ENCODE measurements at places on chromosomes 1 and 21. TPM values are rescaled to one million over a fixed set of nuclear protein-coding genes. Genes with fewer than 3 reads are reported as not detected.

GRCh38 chr1:183804387-183804786, 533 bp upstream of the RGL1 start:
- no peak overlapping the region for H3K4me3 ChIP-seq
- no peak overlapping the region for H3K27ac ChIP-seq
- peaks cover 5% of the 10 kb centered on the region for H3K27me3 ChIP-seq
- H3K36me3 ChIP-seq = no peaks in the 10 kb centered on the region

Gene ITGB2
- total RNA-seq = 159 TPM

Gene GABPA
- 25.0 TPM for total RNA-seq

DNA sequence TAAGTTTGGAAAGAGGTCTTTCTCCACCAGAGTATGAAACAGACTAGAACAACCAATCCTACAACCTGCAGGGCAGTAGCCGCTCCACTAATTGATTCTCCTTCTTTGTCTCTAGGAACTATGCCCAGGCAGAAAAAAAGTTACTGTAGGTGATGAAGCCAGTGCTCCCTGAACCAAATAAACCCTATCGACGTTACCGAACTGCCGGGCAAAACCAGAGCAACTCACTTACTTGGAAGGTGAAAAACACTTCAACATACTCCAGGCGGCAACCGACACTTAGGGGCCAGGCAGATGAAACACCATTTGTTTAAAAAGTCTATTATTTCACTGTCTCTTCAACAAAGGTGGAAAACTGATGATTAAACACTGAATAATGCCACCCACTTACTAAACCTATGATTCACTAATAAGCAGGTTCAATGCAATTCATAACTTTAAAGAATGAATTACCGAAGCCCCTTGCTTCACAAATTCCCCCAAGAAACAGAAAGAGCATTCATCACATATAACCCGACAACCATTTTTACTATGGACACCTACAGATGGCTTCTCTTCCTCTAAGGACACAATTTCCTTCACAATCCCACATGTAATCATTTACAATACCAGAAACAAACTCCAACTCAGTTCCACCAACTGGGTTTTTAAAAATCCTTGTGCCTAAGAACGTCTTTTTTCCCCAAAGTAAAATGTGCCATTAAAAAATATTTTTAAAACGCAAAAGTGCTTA, 1.6 kb downstream of the NRIP1 start:
- H3K4me1 ChIP-seq = peaks cover 34% of the 10 kb centered on the region
- no peaks in the 10 kb centered on the region for H3K36me3 ChIP-seq
- H3K27ac ChIP-seq = peak overlapping the region; percentile 62
- H3K4me3 ChIP-seq = peak overlapping the region; percentile 57
- peak; percentile 35 for DNase-seq

- no peaks in the 10 kb centered on the region for H3K36me3 ChIP-seq
- no peaks in the 10 kb centered on the region for H3K4me1 ChIP-seq
- no peaks in the 10 kb centered on the region for H3K27me3 ChIP-seq
- H3K4me3 ChIP-seq = no peak overlapping the region
Measured at GRCh38 chr1:57898531-57898930, 474.7 kb upstream of the DAB1 start.

GRCh38 chr1:204074274-204075138, 1.6 kb downstream of the SOX13 start:
- H3K27me3 ChIP-seq = peaks cover 14% of the 10 kb centered on the region
- peaks cover 12% of the 10 kb centered on the region for H3K4me1 ChIP-seq
- no peaks in the 10 kb centered on the region for H3K36me3 ChIP-seq

Gene PLA2G2E
- not detected for total RNA-seq

- no peaks in the 10 kb centered on the region for H3K4me1 ChIP-seq
- peak overlapping the region; percentile 57 for H3K4me3 ChIP-seq
- H3K27me3 ChIP-seq = no peaks in the 10 kb centered on the region
- DNase-seq = peak; percentile 40
- H3K27ac ChIP-seq = no peak overlapping the region
Measured at GRCh38 chr1:32612189-32612881, 38.0 kb downstream of the ZBTB8OS start.

Gene OR10Z1
- not detected for total RNA-seq

Gene OR2AK2
- not detected for total RNA-seq

GRCh38 chr21:38491536-38491935, 6.7 kb downstream of the ERG start:
- no peaks in the 10 kb centered on the region for H3K36me3 ChIP-seq
- no peak for DNase-seq
- H3K27ac ChIP-seq = no peak overlapping the region
- no peaks in the 10 kb centered on the region for H3K27me3 ChIP-seq

GRCh38 chr1:155044812-155045657, 6.1 kb upstream of the ADAM15 start:
- no peak overlapping the region for H3K27ac ChIP-seq
- no peak overlapping the region for H3K4me3 ChIP-seq
- no peaks in the 10 kb centered on the region for H3K36me3 ChIP-seq
- DNase-seq = peak; percentile 34
- H3K27me3 ChIP-seq = no peaks in the 10 kb centered on the region

Gene CHIA
- total RNA-seq = not detected

Gene HNRNPCL1
- not detected for total RNA-seq

GRCh38 chr1:224626042-224626441, 9.9 kb downstream of the CNIH3 start:
- peaks cover 27% of the 10 kb centered on the region for H3K4me1 ChIP-seq
- no peak overlapping the region for H3K27ac ChIP-seq
- no peaks in the 10 kb centered on the region for H3K27me3 ChIP-seq
- DNase-seq = no peak
- no peak overlapping the region for H3K4me3 ChIP-seq

DNA sequence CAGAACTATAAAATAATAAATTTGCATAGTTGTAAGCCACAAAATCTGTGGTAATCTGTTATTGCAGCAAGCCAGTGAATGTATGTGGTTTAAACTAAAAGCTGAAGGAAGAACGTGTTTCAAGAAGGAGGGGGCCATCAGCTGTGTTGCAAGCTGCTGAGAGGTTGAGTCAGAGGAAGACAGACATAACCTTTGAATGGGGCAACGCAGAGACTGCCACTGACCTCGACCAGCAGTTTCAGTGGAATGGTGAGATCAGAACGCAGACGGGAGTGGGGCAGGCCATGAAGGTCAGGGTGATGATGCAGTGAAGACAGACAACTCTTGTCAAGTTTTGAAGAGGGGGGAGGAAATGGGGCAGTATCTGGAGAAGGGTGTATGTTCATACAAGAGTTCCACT, 23.2 kb upstream of the QSOX1 start:
- no peak overlapping the region for H3K4me3 ChIP-seq
- no peak overlapping the region for H3K27ac ChIP-seq
- H3K27me3 ChIP-seq = no peaks in the 10 kb centered on the region

- DNase-seq = no peak
- no peak overlapping the region for H3K4me3 ChIP-seq
- no peak overlapping the region for H3K27ac ChIP-seq
- no peaks in the 10 kb centered on the region for H3K4me1 ChIP-seq
Measured at GRCh38 chr1:158366783-158367182, 13.1 kb downstream of the CD1E start.

- no peak for DNase-seq
- H3K36me3 ChIP-seq = no peaks in the 10 kb centered on the region
Measured at GRCh38 chr1:112790920-112791722, 76.0 kb upstream of the PPM1J start.

GRCh38 chr1:30444401-30444800, 279.0 kb downstream of the MATN1 start:
- no peaks in the 10 kb centered on the region for H3K36me3 ChIP-seq
- no peak overlapping the region for H3K4me3 ChIP-seq
- H3K4me1 ChIP-seq = no peaks in the 10 kb centered on the region
- H3K27ac ChIP-seq = no peak overlapping the region
- no peak for DNase-seq

DNA sequence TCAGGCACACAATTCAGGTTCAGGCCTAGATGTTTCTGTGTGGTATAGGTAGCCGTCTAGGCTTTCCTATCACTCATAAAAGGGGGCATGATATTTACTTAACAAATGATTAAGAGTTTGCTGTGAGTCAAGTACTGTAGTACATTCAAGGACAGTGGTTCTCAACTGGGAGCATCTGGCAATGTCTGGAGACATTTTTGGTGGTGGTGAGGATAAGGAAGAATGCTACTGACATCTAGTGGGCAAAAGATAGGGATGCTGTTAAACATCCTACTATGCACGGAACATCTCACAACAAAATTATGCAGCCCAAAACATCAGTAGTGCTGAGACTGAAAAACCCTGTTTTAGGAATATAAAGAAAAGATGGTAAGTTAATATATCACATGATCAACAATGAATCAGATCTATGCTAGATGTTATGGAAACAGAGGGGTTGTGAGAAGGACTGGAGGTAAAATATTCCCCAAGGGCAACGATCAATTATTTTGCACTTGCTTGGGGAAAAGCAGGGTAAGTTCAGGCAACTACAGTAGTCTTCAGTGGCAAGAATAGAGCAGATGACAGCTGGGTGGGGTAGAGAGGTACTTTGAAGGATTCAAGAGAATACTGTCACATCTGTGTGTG, 4.9 kb downstream of the DNTTIP2 start:
- peaks cover 49% of the 10 kb centered on the region for H3K36me3 ChIP-seq
- H3K27ac ChIP-seq = no peak overlapping the region
- no peaks in the 10 kb centered on the region for H3K27me3 ChIP-seq
- peaks cover 26% of the 10 kb centered on the region for H3K4me1 ChIP-seq
- peak; percentile 22 for DNase-seq
- no peak overlapping the region for H3K4me3 ChIP-seq

DNA sequence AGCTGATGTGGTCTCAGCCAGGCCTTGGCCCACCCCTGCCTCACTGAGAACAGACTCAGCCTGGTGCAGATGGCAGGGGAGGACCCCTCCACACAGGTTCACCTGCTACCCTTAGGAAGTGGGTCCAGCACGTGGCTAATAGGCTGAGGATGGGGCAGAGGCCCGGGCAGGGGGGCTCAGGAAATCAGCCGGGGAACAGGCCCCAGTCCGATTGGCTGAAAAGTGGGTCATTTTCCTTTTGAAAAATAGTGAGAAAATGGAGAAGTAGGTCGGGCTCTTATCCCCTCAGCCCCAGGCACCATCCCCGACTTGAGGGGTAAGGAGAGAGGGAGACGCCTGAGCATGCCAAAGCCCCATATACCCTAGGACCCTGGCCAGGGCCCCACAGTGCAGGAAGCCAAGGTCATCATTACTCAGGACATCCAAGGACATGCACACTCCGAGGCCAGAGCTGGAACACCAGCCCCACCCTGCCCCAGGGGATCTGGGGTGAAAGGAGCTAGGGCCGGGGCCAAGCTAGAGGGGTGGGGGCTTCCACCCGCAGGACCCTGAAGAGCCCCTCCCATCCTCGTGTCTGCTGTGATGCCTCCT, 11.0 kb downstream of the DLGAP3 start:
- H3K4me3 ChIP-seq = no peak overlapping the region
- no peak for DNase-seq
- H3K27ac ChIP-seq = no peak overlapping the region

Gene TXNIP
- total RNA-seq = 170 TPM

GRCh38 chr1:61836649-61837048, 94.4 kb downstream of the PATJ start:
- no peak overlapping the region for H3K27ac ChIP-seq
- H3K4me1 ChIP-seq = no peaks in the 10 kb centered on the region
- H3K36me3 ChIP-seq = no peaks in the 10 kb centered on the region
- H3K4me3 ChIP-seq = no peak overlapping the region

Gene HCRTR1
- total RNA-seq = not detected

DNA sequence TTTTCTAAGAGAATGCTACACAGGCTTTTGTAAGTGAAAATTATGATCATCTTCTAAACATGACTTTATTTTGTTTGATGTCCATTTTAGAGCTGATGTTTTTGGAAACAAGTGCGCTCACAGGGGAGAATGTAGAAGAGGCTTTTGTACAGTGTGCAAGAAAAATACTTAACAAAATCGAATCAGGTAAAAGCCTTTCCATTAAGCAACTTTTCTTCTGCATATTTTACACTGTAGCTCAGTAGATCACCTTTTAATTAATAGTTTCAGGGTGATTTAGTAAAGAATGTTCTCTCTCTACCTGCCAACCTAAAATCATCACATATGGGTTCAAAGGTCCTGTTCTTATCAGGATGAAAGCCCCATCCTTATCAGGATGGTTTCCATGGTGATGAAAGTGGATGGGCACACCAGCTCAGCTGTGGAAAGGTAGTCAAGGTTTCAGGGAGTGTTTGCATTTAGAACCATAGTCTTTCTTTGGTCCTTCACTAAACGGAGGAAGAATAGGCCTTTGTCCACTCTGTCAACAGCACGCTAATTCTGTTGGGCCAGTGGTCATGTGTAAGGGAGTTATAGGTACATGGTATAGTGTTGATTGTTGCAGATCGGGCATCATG, 28.1 kb downstream of the RAB4A start:
- H3K27ac ChIP-seq = no peak overlapping the region
- H3K36me3 ChIP-seq = peaks cover 30% of the 10 kb centered on the region
- DNase-seq = no peak
- no peaks in the 10 kb centered on the region for H3K27me3 ChIP-seq
- H3K4me3 ChIP-seq = no peak overlapping the region
- no peaks in the 10 kb centered on the region for H3K4me1 ChIP-seq

Gene MSH4
- 0.58 TPM for total RNA-seq

Gene ITGB3BP
- total RNA-seq = 45.0 TPM

Gene LCE1A
- total RNA-seq = not detected

Gene CA14
- not detected for total RNA-seq

Gene SON
- 316 TPM for total RNA-seq

GRCh38 chr1:98500324-98500723, 161.2 kb upstream of the SNX7 start:
- no peaks in the 10 kb centered on the region for H3K4me1 ChIP-seq
- H3K4me3 ChIP-seq = no peak overlapping the region
- no peak for DNase-seq
- no peak overlapping the region for H3K27ac ChIP-seq
- no peaks in the 10 kb centered on the region for H3K27me3 ChIP-seq
- no peaks in the 10 kb centered on the region for H3K36me3 ChIP-seq

Gene PRAMEF25
- total RNA-seq = not detected

GRCh38 chr1:229221106-229222019, 49.5 kb upstream of the RAB4A start:
- H3K27me3 ChIP-seq = no peaks in the 10 kb centered on the region
- no peak overlapping the region for H3K4me3 ChIP-seq
- H3K36me3 ChIP-seq = no peaks in the 10 kb centered on the region
- no peaks in the 10 kb centered on the region for H3K4me1 ChIP-seq
- DNase-seq = no peak
- no peak overlapping the region for H3K27ac ChIP-seq

Gene NR5A2
- total RNA-seq = not detected

Measured in CD8-positive, alpha-beta memory T cell (primary cell).